ENCODE measurements at places on chromosomes 12 and 14.

DNA sequence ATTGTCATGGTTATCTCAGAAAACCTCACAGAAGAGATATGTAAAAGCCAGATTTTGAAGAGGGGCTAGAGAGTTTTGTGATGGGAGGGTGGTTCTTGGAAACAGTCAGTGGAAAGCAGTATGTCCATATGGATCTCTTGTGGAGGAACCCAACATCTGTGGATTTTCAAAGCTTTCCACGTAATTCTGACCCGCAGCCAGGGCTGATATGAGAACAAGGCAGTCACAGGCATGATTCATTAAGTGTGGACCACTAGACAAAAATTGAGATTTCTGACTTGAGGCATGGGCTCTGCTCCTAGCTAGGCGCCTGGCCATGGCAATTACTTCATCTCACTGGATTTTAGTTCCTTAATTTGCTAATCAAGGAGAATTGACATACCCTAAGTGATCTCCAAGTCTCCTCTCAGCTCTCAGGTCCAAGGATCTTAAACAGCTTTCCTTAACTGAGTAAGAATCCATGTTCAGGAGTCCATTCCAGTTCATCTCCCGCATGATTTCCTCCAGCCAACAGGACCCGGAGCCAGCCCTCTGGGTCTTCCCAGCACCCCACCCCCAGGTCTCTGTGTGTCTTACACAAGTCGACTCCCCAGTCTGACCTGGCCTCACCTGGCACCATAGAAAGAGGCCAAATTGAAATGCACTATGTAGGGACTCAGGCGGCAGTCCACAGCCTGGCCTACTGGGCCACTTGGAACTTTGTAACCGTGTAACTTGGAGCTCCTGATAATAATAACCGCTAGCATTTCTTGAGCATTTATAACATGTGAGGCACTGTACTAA lies 176.3 kb upstream of the PARP11 start:
- DNase-seq, result no peak

DNA sequence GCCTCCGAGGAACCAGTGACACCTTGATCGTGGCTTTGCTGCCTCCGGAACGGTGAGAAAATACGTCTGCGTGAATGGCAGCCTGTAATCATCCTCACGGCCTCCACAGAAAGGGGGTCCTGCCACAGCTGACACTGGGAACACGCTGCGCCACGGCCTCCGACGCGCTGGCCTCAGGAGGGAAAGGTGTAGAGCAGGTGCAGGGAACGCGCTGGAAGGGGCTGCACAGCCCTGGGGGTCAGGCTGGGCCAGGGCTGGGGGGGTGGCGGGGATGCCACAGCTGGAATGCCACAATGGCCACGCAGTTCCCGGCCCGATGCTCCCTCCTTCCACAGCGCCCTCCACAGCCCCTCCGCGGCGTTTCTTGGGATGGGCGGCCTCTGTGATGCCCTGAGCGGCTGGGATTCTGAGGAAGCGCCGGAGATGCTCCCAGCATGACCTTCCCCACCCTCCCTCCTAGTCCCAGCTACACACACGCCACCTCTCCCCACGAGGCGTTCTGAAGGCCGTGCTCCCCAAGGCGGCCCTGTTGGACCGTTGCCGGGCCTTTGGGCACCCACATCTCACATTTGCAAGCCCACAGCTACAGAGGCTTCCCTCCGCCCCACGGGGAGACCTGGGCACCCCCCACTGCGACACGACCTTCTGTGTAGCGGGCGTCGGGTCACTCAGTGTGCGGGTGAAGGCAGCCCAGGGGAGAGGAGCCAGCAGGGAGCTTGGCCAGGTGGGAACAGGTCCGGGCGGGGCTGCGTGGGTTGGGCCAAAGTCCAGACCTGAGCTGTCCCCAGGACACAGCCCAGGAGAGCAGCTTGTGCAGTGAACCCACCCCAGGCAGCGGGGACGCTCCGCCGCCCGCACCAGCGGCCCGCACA lies 31.8 kb upstream of the GALNT9 start:
- DNase-seq, result no peak

DNA sequence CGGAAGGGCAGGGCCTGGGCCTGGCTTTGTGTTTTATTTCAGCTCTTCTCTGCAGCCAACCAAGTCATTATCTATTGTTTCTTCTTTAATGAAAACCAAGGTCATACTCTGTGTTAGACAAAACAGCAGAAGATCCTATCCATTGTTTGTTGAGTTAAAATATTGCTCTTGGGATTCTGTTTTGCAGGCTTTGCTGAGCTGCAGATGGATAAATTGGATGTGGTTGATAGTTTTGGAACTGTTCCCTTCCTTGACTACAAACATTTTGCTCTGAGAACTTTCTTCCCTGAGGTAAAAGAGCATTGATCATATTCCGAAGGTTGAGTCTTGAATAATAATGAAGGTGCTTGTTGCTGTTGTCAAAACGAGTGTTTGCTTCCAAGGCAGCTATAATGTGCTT lies 106.6 kb downstream of the PLXNC1 start:
- no peak for DNase-seq

GRCh38 chr12:28122756-28123155 lies 67.5 kb upstream of the CCDC91 start:
- no peak for DNase-seq

DNA sequence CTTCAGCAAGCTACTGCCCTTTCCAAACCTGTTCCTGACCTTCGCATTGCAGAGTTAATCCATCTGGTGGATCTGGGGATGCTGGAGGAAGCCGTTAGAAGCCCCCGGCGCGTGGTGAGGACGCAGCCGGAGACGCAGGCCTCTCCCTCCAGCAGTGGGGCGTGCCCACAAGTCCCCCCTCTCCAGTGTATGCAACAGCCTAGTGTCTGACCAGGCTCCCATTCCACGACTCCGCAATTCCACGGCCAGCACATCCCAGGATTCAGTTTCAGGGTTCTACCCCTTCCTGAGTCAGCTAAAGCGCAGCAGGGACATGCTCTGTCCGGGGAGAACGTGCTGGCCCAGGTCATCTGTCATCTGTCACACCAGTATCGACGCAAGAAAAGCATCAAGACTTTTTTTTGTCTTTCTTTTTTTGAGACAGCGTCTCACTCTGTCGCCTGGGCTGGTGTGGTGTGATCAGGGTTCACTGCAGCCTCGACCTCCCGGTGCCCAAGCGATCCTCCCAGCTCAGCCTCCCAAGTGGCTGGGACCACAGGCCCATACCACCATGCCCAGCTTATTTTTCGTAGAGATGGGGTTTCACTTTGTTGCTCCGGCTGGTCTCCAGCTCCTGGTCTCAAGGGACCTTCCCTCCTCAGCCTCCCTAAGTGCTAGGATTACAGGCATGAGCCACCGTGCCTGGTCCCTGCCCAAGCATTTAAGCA lies 8.0 kb upstream of the DYNC1H1 start:
- DNase-seq, result no peak

- DNase-seq, result no peak
Observed at GRCh38 chr12:58963844-58964243, 43.5 kb upstream of the LRIG3 start.

DNA sequence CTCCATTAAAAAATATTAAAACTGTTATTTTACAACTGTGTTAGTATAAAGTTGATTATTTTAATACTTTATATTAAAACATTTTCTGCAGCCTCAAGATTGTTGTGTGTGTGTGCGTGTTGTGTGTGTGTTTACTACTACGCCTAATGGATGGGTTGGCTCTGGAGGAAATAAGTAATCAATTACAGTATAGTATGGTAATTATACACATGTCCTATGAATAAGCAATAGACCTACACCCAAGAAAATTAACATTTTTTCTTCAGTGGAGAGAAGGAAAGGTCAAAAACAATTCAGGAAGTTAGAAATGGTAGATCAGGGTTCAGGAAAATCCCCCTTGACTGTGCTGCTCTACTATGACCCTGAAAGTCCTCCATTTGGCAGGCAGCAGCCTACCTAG lies 65.7 kb upstream of the DYRK2 start:
- no peak for DNase-seq

- DNase-seq, result no peak
Observed at GRCh38 chr12:57726151-57726883, 12.2 kb downstream of the AGAP2 start.

DNA sequence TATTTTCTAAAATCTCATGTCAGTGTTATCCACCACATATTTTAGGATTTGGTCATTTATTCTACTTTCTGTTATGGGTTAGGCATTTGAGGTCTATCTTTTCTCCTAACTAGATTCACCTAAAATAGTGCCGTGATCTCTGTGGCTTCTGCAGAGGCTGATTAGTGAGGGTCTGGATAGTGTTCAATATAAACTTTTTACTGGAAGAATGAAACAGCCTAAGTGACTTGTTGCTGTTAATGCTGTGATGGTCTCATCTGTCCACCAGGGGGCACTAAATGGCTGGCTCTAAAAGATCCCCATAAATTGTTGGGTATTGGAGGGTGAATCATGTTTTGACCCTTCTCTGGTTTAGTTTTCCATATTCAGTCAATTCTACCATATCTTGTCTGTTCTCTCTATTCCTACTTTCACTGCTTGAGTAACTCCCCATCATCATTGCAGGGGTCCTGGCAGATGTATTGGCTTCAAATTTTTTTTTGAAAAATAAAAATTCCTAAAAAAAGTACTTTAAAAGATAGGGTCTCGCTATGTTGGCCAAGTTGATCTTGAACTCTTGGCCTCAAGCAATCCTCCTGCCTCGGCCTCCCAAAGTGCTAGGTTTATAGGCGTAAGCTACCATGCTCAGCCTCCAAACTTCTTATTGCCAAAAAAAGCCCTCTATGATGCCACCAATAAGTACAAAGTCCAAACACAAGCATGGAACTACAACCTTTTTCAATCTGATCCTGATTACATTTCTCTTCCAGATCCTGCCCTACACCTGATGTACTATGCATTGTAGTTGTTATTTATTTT lies 6.9 kb downstream of the PABPN1 start:
- DNase-seq, result peak; percentile 31

GRCh38 chr14:86884498-86884897 lies 1108.5 kb downstream of the GALC start:
- DNase-seq, result no peak

- DNase-seq, result no peak
Observed at GRCh38 chr14:70005281-70005805, 126.1 kb downstream of the SMOC1 start.

- DNase-seq, result no peak
Observed at GRCh38 chr14:43215524-43215923, 1291.6 kb downstream of the FSCB start.

DNA sequence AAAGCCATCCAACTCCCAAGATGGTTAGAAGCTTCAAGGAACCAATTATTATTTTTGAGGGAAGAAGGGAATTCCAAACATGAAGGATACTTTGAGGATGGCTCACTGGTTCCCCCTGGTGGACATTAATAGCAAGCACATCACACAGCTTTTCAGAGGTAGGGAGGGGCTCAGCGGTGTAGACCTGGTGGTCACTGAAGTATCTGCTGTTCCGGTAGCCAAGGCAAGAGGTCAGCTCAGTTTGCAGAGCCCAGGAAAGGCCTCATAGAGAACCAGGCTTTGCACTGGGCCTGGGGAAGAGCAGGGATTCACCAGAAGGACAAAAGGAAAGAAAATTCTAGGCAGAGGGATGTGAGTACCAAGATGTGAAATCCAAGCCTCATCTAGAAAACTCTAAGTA lies 118.7 kb downstream of the KSR2 start:
- DNase-seq, result no peak

GRCh38 chr12:114826244-114826643 lies 142.3 kb upstream of the TBX3 start:
- no peak for DNase-seq

- DNase-seq, result no peak
Observed at GRCh38 chr14:68820536-68820935, 27.7 kb upstream of the ZFP36L1 start.

DNA sequence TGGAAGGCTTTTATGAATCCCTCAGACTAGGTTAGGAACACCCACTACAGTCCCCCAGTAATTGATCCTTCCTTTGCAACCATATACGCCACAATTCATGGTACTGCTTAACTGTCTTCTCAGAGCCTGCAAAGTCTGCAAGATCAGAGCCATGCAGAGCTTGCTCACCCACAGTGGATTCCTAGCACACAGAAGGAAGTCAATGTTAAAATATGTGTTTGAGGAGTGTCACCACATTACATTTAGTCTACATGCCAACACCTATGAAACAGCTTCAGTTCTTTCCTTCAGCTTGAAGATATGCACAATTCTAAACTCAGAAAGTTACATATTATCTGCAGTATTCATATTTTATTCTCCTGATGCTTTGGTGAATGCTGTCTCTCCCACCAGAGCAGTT lies 138.5 kb downstream of the NDUFA12 start:
- no peak for DNase-seq

- DNase-seq, result no peak
Observed at GRCh38 chr12:70091021-70091521, 152.2 kb upstream of the CNOT2 start.

DNA sequence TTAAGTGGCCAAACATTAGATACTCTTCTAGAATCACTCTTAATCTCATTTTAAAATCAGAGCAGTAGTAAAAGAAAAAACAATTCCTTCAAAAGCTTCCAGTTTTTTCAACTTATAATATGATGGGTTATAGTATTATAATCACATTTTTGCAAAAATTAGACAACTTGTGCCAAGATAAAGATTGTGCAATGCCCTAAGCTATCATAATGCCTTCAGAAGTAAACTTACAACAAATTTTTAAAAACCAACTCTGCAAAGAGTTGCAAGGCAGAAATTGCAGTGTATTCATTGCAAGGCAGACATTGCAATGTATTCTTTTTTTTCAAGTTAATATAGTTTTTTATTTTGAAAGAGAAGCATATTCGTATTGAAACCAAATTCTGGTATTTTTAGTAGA lies 47.2 kb upstream of the KITLG start:
- no peak for DNase-seq

DNA sequence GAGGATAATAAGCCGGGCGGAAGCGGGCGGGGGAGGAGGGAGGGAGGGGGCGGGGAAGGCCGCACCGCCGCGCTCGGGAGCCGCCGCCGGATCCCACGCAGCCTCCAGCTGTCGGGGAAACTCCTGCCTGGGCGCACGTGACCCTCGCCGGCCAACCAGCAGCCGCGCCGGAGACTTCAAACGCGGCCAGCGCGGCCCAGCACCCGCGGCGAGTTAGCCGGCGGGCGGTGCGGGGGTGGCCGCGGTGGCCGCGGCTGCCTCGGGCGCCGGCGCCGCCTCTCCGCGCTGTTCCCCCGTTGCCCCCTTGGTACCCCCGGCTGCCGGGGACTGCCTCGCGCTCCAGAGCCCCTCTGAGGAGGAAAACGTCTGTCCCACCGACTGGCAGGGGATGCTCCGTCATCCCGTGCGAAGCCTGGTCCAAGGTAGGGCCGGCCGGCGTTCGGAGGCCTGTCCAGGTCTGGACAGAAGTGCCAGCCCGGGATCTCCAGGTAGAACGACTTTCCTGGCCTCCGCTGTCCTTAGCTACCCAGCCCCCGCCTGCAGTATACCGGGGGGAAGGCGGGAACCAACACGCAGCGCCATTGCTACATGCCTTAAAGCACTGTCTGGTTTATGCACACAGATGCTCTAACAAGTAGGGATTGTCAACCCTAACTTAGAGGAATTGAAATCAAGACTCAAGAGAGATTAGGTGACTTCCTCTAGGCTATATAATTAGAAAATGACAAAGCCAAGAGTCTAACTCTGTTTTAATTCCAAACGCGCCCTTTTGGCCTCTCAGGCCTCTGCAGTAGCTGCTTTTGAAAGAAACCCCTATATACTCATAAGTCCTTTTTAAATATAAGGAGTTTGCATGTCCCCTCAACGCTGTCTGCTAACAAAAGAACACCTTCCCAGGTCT lies at the start of gene YAF2:
YAF2 (minus strand) TSS at position 9 of the 901 bp plus-strand sequence. CDS start 68 bp downstream, outside the sequence.
- DNase-seq, result peak; percentile 52
